ENCODE measurements at places on chromosomes 2 and 18.

GRCh38 chr18:59189746-59190145 lies 30.2 kb upstream of the GRP start:
- DNase-seq = no peak

GRCh38 chr2:101540518-101540917 lies 65.6 kb upstream of the RFX8 start:
- DNase-seq = peak; percentile 22

GRCh38 chr2:158676295-158676694 lies 118.8 kb upstream of the DAPL1 start:
- no peak for DNase-seq

GRCh38 chr18:6423289-6423688 lies 8.6 kb upstream of the L3MBTL4 start:
- DNase-seq = no peak

- peak; percentile 86 for DNase-seq
These were observed 6.0 kb upstream of the GPR45 start for GRCh38 chr2:105235388-105236059.

- DNase-seq = no peak
These were observed 24.9 kb downstream of the MPP4 start for GRCh38 chr2:201673546-201673945.

DNA sequence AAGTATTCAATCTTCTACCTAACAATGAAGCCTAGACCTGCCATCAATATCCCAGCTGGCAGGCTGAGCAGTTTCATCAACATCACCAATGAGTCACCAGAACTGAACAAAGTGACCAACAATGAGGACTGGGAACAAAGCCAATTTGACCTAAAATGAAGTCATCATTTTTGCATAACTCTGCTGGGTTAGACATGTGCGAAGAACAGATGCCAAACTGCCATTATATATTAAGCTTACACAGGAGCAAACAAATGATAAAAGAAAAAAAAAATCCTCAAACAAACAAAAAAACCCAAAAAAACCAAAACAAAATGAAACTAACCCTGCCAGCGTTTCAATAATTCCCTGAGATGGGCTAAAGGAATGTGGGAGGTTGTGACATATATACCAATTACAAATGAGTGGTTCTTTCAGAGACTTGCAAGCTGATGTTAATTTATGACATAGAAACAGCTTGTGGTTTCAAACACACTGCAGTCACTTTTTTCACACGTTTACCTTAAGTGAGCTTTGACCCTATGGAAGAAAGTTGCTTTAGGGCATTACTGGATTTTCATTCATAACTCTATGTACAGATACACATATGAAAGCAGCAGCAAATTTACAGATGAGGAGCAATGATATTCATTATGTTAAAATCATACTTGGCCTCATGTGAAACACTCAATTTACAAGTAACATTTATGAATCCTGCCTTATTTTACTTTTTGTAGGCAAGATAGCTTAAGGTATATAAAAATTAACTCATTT lies 56.9 kb upstream of the CCDC141 start:
- peak; percentile 68 for DNase-seq

GRCh38 chr2:55772109-55772980 lies 78.7 kb upstream of the PNPT1 start:
- DNase-seq = no peak

DNA sequence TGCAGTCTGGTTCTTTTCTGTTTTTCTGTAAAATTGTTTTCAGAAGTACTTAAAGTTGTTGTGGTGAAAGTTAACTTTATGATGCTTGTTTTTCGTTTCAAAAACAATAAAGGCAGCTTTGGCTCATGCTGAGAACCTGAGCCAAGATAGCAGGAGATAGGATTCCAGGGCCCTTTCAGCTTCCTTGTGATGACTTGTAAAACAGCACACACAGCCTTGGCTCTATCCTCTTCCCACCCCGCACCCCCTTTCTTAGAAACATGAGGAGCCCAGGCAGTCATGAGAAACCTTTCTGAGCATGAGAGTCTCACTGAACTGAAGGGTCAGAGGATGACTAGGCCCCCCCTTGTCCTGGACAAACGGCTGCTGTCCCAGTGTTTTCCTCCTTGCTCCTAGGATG lies 12.4 kb upstream of the CHRNA1 start:
- no peak for DNase-seq

GRCh38 chr2:120626566-120626965 lies 109.1 kb upstream of the GLI2 start:
- DNase-seq = no peak

GRCh38 chr2:45018023-45018422 lies 8.8 kb upstream of the SIX2 start:
- DNase-seq = no peak

GRCh38 chr2:9760069-9760901 lies 83.0 kb upstream of the TAF1B start:
- no peak for DNase-seq

DNA sequence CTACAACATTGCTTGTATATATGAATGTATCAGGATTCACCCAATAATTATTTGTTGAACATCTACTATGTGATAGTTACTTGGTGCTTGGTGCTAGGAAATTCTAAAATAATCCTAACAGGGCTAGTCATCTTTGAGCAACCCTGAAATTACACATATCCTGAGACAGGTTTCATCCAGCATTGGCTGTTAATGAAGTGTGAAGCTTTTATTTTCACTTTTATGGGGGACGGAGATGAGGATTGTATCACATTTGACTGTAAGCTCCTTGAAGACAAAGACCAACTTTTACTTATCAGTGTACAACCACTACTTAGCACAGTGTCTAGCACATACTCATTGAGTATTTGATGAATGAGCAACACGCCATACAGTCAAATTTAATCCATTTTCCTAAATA lies 6.8 kb upstream of the GALM start:
- DNase-seq = no peak

DNA sequence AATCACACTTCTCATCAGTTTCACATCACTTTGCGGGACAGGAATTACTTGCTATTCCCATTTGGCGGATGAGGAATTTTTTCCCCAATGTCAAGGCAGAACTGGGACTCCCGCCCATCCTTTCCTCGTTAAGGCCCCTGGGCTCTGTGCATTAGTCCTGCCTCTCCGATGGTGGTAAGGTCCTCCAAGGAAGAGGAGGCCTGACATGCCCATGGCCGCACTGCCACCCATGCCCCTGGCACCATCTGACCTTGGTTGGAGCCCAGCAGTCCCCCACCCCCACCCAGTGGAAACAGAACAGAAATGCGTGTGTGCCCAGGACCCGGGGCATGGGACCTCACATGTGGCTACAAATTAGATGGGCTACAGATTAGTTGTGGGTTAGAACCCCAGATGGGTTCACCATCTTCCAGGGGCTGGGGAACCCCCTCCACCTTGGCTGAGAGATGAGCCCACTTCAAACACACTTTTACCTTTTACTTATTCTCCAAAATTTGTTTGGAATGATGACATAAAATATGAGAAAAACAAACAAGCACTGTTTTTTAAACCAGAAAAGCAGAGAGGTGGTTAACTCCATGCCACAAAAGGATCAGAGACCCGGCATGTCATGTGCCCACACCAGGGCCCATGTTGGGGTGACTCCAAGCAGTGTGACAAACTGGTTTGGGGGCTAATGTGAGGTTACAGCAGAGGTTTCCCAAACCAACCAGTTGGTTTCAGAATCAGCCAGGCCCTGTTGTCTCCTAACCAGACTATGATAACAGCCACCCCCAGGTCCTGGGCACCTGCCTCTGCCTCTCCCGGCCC lies 11.0 kb upstream of the DUSP2 start:
- DNase-seq = no peak

- no peak for DNase-seq
These were observed 194.4 kb upstream of the ID2 start for GRCh38 chr2:8487461-8487932.

DNA sequence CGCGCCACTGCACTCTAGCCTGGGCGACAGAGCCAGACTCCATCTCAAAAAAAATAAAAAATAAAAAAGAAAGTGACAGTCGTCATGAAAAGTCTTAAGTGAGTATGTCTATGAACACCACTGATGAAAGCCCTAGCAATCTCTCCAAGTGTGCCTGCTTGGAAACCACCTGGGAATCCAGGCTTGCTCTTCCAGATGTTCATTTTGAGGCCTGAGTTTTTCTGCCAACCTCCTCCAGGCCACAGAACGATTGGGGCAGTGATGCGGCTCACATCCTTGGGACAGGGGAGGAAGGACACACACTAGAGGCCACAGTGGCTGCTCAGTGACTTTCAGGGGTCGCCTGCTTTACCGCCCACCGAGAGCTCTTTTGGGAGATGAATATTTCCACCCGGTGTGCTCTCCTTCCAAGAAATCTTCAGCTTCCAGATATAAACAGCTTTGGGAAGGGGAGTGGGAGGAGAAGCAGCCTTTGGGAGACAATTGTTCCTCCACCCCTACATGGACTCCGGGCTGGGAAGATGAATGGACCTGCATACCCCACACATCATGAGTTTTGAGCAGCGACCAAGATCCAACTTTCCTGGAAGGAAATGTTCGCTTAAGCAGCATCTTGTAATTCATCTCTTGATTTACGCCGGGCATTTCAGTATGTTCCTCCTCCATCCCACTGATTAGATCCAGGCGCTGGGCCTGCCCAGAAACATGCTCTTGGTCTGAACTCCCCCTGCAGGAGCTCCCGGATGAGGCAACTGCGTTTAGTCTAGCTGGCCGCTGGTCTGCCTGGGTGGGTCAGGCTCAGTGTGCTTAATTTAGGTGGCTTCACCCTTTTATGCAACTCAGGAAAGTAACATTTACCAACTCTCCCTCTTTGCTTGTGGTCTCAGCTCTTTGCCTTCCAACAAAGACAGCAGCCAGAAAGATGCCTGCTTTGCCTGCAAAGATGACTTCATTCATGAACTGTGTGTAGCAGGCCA lies 6.2 kb upstream of the ARMC9 start:
- peak; percentile 73 for DNase-seq

DNA sequence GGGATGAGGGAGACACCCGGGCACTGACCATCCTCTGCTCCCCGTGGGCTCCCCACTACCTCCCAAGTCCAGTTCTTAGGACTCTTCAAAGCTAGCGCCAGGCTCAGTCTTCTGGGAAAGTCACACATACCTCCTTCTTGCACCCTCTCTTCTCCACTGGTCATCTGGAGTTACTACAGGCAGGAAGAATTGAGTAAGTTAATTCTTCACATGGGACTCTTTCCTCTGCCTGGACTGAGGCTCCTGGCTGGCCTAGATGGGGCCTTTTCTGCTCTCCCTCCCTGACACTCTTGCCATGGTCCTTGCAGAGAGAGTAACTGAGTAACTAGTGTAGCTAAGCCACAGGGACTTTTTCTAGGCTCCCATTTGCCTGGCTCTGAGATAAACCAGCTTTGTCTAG lies 96.5 kb upstream of the CELF4 start:
- DNase-seq = no peak

- peak; percentile 60 for DNase-seq
These were observed 117.6 kb upstream of the FOSL2 start for GRCh38 chr2:28274911-28275685.

- DNase-seq = no peak
These were observed 59.8 kb downstream of the NOL10 start for GRCh38 chr2:10629819-10630532.

DNA sequence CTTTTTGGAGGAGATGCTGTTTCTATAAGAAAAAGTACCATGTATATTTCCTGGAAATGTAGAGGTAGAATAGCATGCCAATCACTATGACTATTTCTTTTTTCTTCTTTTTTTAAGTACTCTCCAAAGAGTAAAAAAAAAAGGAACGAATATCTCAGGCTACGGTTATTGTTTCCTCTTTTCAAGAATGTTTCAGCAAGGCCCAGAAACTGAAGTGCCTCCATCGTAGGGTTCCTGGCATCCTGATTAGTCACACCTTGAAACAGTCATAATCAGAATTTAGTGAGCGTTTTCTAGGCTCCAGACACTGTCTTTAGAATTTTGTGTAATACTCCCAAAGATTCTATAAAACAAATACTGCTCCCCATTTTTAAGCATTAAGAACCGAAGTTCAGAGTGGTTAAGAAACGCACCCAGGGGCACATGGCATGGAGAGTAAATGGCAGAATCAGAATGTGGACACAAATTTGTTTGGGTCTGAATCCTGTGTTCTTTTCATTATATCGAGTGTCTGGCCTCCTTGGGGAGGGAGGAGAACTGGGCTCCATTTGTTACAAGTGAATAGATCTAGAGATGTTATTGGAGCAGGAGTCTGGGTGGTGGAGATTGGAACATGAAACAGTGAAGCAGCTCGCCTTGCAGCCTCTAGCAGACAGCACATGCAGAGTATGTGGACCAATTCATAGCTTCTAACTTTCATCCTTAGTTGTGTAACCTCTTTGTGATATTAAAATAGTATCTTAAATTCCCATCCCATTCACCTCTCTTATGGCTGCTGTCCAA lies 26.7 kb downstream of the ZEB2 start:
- no peak for DNase-seq

DNA sequence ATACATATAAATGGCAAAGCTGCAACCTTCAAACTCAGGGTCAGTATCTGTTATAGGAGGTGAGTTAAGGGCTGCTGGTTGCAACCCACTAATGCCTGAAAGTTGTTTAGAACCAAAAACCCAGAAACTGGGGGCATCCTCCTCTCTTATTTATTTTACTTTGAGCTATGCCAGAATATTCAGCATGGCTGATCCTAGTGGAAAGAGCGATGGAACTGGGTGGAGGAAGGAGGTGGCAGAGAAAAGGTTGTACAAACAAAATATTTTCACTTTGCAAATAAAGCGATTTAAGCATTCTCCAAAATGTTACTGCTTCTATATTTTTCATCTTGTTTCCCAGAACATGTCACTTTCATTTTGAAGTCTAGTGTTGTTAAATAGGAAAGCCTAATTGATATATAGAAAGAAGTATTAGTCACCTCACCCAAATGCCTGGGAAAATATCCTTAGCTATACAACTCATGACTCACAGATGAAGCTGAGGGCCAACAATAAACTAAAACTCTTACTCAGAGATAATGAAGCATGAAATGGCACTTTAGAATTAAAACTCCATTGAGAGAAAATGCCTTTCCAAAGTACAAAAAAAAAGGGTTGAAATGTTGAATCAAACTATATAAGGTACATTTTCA lies 251.4 kb upstream of the UBE2E3 start:
- peak; percentile 69 for DNase-seq

- no peak for DNase-seq
These were observed 18.9 kb downstream of the KCNG3 start for GRCh38 chr2:42474765-42475454.

DNA sequence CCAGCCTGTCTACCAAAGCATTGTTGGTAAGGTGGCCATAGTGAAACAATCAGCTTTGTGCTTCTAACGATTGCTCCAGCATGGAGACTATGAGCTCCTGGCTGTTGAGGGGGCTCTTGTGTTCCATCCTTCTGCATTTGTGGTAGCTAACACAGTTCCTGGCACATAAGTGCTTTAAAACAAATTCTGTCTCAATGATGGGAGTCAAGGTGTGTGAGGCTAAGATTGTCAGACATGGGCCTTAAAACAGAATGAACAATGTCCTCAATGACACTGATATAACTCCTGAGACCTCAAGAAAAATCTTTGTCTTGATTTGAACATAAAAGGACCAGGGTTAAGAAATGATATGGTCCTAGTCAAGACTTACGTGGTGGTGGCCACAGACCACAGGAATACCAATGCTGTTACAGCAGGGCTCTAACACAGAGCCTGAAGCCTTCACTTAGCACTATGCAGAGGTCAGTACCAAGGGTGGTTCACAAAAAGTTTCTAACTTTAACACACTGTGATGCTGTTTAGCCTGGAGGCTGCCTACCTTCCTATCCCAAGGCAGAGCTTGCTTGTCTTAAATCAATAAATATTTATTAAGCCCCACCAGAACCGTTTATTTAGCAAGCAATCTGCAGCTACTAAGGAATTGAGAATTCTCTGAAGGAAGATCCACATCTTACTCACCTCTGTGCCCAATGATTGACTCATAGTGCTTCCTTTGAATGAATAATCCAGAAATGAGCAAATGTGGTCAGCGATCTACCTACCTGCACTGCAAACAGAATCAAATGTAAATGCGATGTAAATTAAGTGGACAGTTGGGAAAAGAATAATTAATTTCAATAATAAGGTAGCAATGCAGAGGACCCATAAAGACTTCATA lies 35.1 kb downstream of the EVA1A start:
- no peak for DNase-seq

Data from amniotic stem cell (primary cell).